ENCODE measurements at places on chromosomes 5 and 9.

DNA sequence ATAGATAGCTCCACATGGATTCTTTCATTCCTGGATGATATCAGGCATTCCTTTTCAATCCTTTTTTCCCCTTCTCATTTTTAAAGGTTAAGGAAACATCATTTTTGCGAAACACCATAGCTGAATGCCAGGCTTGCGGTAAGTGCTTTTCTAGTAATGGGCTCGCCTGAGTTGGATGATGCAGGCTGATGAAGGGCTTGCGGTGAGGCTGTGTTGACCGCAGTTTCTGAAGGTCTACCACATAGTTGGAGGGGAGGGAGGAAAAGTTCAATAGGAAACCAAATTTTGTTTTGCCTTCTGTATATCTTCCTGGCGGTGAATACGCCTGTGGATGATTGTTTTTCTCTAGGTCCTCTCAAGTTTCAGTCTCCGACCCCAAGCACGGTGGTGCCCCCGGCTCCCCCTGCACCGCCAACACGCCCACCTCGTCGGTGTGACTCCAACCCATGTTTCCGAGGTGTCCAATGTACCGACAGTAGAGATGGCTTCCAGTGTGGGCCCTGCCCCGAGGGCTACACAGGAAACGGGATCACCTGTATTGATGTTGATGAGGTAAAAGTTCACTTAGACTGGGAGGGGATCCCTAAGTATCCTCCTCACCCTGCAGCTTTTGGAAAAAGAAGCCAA is 24.3 kb downstream of the THBS4 start:
- no peak for DNase-seq

- DNase-seq = no peak
Measured at GRCh38 chr9:29802454-29802853, 2229.2 kb upstream of the C9orf72 start.

- peak; percentile 77 for DNase-seq
Measured at GRCh38 chr9:127612939-127613582, 984 bp downstream of the STXBP1 start.

- no peak for DNase-seq
Measured at GRCh38 chr5:116371935-116372334, 202.7 kb downstream of the SEMA6A start.

GRCh38 chr5:126497506-126497905 is 74.3 kb downstream of the GRAMD2B start:
- DNase-seq = no peak

GRCh38 chr9:91541734-91542133 is 118.1 kb upstream of the NFIL3 start:
- no peak for DNase-seq

DNA sequence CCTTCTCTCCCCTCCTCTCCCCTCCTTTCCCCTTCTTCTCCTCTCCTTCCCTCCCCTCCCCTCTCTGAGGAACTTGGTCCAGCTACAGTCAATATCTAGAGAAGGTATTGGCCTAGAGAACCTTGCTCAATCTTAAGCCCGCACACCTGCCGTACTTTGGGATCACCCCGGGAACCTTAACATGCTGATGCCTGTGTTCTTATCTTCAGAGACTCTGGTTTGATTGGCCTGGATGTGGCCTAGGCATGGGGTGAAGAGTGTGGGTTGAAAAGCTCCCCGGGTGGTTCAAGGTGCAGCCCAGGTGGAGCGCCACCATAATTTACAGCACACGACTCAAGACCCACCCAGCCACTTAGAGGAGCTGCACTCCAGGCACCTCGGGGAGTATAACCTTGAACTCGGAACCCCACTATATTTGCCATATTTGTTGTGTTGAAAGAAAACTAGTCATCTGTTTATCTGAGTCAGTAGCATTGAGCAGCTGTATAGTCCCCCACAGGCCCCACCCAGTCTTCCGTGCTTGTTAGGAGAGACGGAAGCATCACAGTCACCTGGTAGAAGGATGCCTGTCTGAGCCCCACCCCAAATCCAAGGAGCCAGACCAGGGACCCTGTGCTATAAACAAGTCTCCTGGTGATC is 14.4 kb upstream of the PHF19 start:
- DNase-seq = no peak

- DNase-seq = no peak
Measured at GRCh38 chr5:83036991-83037575, 40.1 kb downstream of the TMEM167A start.

- DNase-seq = no peak
Measured at GRCh38 chr5:65423623-65424022, 58.1 kb downstream of the ADAMTS6 start.

- DNase-seq = peak; percentile 48
Measured at GRCh38 chr9:125407974-125408900, 146.6 kb downstream of the GAPVD1 start.

GRCh38 chr9:99682870-99683269 is 138.8 kb upstream of the NR4A3 start:
- DNase-seq = no peak

- no peak for DNase-seq
Measured at GRCh38 chr9:6484210-6484609, 71.2 kb downstream of the UHRF2 start.

DNA sequence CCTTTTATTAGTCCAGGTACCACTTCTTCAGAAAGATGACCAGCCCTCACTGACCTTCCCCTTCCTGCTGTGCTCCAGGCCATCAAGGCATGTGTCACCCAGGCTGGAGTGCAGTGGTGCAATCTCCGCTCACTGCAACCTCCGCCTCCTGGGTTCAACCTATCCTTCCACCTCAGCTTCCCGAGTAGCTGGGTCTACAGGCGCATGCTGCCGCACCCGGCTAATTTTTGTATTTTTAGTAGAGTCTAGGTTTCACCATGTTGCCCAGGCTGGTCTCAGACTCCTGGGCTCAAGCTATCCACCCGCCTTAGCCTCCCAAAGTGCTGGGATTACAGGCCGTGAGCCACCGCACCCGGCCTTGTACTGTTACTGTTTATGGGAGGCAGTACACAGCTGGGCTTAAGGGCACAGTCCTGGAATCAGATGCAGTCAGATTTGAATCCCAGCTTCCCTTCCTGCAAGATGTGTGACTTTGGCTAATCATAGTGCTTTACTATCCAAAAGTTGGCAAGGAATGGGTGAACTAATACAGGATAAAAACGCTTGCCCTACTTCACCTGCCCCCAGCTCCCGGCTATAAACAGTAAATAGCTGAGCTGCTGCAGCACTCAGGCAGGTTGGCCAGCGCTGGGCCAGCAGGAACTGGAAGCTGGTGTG is 483 bp upstream of the EIF4EBP3 start:
- DNase-seq = no peak

DNA sequence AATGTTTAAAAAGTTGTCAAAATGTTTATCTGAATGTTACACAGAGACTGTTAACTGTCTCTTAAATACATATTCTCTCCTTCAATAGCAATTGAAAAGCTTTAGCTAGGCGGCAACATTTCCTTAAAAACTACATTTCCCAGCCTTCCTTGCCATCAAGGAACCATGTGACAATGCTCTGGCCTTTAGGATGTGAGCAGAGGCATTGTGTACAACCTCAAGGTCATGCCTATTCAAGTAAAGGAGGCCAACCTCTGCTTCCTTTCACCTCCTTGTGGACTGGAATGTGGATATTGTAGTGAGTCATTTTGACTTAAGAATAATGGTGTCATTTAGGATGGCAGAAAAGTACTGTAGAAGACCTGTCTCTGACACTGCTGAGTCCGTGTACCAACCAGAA is 23.7 kb upstream of the MROH2B start:
- no peak for DNase-seq

DNA sequence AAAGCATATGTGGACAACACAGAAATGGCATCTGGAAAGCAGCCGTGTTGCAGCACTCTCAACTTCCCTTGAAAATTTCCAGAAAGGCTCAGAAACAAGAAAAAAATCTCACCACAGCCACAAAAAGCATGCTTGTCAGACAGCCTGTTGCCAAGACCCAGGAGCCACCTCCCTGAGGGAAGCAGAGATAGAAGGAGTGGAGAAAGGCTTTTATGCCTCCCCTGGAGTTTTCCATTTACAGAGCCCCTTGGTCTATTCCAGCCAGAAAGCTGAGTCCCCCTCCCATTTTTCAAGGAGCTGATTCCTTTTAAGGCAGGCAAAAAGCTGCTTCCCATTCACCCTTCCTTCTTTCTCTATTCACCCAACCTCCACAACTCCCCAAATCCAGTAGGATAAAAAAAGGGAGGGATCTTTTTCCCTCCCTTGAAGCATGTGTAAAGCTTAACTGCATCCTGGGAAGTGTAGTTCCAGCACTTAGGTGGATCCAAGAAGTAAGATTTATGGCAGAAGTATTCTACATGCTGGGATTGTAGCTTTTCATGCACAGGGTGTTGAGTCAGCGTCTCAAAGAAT is 37.1 kb upstream of the PALM2AKAP2 start:
- no peak for DNase-seq

DNA sequence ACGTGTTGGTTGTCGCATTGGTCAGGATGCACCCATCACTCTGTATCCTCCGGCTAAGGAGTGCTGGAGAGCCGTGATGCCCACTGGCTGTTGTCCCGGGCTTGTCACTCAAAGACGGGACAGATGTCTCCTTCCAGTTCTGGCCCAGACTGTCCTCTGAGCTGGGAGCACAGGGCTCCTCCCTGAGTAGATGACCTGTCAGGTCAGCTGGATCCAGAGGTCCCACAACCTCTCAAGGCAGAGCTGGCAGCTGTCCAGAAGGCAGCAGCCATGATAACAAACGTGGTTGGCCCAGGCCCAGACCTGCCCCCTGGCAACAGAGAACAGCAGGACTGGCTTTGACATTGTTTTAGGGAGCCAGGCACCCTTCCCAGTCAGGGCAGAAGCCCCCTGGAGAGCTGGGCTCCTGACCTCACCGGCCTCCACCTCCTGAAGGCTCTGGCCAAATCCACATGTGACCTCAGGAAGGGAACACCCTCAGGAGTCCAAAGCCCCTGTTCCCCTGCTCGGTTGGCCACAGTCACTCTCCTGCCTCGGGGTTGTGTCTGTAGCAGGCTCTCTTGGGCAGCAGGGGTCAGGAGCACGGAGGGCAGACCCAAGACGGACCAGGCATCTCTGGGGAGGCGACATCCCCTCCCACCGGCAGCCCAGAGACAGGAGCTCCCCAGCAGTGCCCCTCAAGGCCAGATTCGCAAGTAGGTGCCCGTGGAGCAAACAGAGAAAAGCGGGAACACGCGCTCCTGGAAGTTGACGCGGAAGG is 10.3 kb downstream of the TRIM7 start:
- no peak for DNase-seq

DNA sequence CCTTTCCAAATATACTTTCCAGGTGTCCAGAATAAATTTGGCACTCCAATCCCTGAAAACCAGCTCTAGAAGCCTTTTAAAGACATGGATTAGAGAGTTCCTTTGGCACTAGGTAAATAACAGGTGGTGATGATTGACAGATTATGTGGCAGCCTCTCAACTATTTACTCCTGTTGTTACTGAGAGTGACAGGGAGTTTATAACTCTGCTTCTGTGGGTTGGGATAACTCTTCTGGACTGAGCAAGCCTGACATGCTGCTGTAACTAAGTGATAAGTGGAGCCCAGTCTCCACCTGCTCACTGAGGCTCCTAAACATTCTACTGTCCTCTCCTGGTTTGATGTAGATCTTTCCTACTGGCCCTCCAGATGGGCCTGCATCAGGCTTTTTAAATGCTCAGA is 693.2 kb upstream of the FTMT start:
- DNase-seq = no peak

DNA sequence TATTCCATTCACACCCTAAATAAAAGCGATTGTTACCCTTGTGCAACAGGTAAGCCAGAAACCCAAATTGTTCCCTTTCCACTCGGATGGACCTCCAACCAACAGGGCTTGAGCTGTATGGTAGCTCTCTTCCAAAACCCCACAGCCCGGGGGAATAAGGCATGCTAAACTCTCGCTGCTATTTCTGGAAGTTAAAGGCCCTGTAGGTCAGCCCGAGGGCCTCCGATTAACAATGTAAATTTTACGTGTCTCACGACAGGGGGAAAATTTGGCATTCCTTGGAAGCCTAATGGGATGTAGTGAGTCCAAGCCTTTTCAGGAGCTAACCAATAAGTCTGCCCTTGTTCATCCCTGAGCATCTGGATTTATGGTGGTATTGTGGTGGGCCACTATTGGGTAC is 26.0 kb downstream of the CNOT8 start:
- DNase-seq = no peak

DNA sequence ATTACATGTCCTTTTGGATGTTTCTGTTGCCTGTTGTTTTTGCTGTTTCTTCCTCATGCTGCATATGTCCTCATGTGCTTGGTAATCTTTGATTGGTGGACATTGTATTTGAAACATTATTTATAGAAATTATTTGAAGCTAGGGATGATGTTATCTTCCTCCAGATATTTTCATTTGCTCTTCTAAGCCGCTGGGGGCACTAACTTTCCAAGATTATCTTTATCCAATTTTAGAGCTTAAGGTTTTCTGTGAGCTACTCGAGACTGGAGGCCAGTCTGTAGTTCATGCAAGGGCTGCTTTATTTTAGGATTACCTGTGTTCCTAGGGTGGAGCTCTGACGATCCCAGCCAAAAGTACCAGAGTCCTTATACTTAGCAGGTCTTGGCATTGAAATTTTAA is 40.9 kb downstream of the STX17 start:
- no peak for DNase-seq

- DNase-seq = no peak
Measured at GRCh38 chr9:88658311-88658822, 123.4 kb downstream of the NXNL2 start.

DNA sequence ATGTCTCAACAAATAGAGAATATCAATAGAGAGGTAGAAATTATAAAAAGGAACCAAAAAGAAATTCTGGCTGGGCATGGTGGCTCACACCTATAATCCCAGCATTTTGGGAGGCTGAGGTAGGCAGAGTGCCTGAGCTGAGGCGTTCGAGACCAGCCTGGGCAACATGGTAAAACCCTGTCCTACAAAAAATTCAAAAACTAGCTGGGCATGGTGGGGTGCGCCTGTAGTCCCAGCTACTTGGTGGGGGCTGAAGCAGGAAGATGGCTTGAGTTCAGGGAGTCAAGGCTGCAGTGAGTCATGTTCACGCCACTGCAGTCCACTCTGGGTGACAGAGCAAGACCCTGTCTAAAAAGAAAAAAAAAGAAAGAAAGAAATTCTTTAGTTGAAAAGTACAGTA is 24.9 kb downstream of the IPPK start:
- no peak for DNase-seq

DNA sequence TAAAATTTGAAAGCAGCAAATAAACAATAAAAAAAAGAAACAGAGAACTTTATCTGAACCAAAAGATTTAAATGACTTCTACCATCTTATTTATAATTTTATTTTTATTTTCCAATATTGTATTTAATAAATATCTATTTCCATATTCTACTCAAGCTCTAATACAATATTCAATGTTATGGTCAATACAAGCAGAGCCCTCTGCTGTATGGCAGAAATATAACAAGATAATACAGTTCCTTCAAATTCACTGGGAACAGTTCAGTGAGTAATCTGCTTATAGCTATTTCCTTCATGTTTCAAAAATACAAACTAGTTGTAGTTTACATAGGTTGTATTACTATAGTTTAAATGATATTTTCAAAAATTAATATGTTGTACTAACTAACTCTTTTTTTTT is 332.7 kb downstream of the PRDM9 start:
- DNase-seq = no peak

- no peak for DNase-seq
Measured at GRCh38 chr5:83095163-83095956, 18.0 kb downstream of the XRCC4 start.
